RPMI7951 (cell line): ENCODE measurements at places on chromosomes 3 and 15. TPM values are rescaled to one million over a fixed set of nuclear protein-coding genes. Genes with fewer than 3 reads are reported as not detected.
A peak's percentile ranks its signal among the peaks of the same experiment; 100 is the strongest.

Gene FGF7
- total RNA-seq: 2.0 and 3.2 TPM in 2 replicates

Gene LDHAL6B
- total RNA-seq: 0.10 TPM in 1 of 2 replicates, not detected in the other

DNA sequence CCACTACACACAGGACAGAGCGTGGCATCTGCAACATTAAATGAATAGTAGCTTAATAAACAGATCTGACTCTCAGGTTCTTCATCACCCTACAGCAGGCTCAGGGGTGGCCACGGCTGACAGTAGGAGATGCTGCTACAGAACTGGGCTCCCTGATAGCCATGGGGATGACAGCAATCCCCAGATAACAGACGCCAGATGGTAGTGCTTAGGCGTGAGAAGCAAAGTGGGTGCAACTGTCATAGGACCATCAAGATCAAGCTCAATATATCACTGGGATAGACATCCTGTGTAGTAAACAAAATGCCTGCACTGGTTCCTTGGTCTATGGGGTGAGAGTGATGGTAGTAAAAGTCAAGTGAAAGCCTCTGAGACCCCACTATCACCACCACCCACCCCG is 2.6 kb upstream of the TPRA1 start:
- DNase-seq: no peak

DNA sequence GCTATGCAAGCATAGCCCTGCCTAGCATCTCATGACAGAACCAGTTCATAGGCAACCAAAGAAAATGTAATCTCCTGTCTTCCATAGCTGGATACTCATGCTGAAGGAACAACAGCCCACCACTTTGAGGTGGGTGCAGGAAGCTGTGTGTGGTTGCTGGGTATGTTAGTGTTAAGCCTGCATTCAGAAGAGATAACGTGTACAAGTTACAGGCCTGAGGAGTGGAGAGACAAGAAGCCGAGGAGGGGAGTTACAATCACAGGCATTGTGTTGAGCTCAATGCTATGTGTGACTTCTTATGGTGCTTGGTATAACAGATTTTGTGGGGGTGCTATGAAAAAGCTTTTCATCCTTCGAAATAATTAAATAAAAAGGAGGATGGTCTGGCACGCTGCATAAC is 42.8 kb upstream of the SECISBP2L start:
- DNase-seq: peak; percentile 39

GRCh38 chr3:45892161-45892560 is 5.8 kb downstream of the CCR9 start:
- no peak for DNase-seq

DNA sequence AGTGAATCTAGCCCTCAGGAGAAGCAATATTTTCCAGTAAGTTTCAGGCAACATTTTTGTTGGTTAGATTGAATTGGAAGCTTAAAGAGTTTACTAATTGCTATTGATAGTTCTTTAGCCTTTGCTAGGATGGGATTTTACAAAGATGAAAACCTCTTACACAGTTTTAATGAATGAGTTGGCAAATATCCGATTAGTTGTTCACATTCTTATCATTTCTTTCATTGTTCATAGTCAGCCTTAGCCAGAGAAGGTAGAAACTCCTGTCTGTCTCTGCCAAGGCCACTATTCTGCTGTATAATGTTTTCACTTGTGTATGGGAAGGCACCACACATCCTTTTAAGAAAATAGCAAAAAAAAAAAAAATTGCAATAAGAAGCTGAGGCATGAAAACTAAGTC is 222.0 kb upstream of the MANF start:
- DNase-seq: no peak

DNA sequence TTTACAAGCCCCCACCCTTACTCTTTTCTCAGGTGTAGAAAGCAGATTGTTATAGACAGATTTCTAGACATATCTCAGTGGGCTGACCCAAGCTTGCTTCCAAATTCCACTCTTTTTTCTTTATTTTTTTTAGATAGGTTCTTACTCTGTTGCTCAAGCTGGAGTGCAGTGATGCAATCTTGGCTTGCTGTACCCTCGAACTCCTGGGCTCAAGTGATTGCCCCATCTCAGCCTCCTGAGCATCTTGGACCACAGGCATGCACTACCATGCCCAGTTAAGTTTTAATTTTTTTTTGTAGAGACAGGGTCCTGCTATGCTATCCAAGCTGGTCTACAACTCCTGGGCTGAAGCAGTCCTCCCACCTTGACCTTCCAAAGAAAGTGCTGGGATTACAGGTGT is 53.5 kb upstream of the ADAMTS9 start:
- no peak for DNase-seq
